T-helper 2 cell (primary cell): ENCODE measurements at places on chromosomes 4 and X.

GRCh38 chr4:170884969-170885570 is 795.3 kb upstream of the AADAT start:
- no peak for DNase-seq

- no peak for DNase-seq
Measured at GRCh38 chrX:117487421-117487820, 629.2 kb downstream of the KLHL13 start.

DNA sequence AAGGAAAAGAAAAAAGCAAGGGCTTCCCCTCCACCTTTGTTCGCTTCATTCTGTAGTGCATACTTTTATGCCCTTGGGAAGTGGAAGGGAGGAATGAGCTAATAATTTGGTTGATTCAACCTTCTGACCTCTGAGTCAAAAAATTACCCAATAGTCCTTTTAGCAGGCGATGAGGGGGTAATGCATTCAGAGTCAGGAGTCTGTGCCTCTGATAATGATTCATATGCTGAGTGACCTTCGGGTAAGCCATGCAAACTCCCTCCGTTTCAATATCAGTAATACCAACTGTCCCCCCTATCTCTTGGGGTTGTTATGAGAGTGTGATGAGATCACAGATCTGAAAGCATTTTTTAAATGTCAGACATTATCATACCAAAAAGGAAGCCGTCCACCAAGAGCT is 41.6 kb upstream of the ACSL4 start:
- DNase-seq: no peak

DNA sequence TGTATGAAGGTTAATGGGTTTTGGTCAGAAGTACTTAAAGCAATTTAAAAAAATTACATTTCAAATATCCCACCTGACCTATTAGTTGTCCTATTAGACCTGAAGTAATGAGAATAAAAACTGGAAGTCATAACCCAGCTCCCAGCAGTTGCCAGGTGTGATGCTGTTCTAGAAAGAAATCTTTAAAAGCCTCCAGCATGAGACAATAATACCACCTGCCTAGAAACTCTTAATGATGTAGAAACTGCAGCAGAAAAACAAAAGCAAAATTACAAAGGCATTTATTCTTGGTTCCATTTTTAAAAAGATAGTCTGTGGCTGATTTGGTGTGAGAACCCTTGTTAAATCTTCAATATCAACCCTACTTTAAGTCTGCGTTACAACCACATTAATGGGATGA is 1137.7 kb upstream of the TENM3 start:
- DNase-seq: no peak

- DNase-seq: no peak
Measured at GRCh38 chrX:38661103-38661441, 99.7 kb downstream of the TSPAN7 start.
